NCI-H774 (cell line): ENCODE measurements at places on chromosomes 1 and 21.

DNA sequence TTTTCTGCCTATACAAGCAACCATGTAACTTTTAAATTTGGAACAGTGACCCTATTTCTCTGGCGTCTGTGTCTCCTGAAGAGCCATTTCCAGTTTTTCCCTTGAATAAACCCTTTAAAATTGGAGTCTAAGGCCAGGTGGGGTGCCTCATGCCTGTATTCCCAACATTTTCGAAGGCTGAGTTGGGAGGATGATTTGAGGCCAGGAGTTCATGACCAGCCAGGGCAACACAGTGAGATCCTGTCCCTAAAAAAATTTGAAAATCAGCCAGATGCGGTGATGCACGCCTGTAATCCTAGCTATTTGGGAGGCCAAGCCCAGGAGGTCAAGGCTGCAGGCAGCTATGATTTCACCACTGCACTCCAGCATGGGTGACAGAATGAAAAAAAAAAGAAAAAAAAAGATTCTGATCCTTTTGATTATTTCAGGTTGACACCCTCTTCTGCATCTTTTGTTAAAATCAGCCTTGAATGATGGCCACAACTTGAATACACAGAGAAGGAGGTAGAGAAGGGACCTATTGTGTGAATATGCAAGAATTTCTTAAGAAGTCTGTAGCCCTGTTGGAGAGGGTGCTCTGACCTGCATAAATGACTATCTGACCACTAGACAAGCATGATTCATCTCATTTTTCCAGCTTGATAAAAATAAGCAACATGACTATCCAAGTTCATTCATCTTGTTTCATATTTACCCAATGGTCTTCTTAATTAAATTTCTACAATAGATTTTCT is 40.2 kb upstream of the PARP1 start:
- DNase-seq, result no peak

GRCh38 chr1:209542585-209542984 is 40.9 kb upstream of the CAMK1G start:
- no peak for DNase-seq

DNA sequence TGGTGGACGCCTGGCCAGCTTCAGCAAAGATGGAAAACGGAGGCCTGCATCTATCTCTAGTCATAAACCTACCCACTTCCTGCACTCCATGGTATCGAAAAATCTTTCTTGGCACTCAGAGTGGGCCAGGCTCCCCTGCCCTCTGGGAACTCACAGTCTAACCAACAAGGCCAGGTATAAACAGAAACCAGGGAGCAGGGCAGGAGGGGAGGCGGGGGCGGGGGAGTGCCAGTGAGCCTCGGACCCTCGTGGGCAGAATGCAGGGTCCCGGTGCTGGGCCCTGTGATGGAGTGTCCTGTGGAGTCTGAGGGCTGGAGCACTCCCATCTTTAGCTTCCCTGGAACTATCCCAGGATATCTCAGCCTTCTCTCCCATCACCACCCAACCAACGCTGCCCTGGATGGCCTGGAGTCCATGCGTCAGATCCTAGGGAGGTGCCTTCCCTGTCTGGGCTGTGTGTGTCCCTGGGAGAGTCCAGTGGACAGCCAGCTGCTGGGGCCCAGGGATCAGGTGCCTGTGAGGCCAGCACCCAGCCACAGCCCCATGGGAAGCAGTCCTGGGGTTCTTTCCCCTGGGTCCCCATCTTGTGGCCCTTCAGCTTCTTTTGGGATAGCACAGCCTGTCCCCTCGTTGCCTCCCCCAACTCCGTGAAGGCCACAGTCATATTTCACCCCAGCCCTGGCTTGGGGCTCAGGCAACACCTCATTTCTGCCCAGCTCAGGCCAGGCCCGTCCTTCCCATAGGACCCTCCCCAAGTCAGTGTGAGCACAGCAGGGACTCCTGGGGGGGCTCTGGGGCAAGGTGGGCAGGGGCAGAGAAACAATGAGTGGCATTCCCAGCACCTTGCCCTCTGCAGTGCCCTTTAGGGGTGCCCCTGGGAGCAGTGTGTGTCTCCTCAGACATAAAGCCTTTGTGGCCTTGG is 1.1 kb upstream of the EPS8L3 start:
- DNase-seq, result no peak

- DNase-seq, result no peak
These were observed 10.9 kb downstream of the IRF2BP2 start for GRCh38 chr1:234598974-234599616.

- no peak for DNase-seq
These were observed 61.6 kb downstream of the DHRS3 start for GRCh38 chr1:12556368-12556930.

- no peak for DNase-seq
These were observed 17.4 kb upstream of the KCNAB2 start for GRCh38 chr1:6028042-6028850.

DNA sequence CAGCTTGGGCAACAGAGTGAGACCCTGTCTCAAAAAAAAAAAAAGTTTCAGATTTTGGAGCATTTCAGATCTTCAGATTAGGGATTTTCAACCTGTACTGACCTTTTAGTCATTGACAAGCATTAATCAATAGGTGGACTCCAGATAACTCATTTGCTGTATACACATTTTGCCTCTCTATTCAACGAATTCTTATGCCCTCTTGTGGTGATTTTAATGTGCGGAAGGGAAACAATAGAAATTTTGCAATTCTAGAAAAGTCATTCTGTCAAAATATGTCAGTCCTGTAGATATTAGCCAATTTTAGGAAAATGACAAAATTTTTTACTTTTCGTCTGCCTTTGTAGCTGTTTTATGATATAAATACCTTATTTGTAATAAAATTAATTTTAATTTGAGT is 11.6 kb upstream of the OR2G2 start:
- DNase-seq, result peak; percentile 32

DNA sequence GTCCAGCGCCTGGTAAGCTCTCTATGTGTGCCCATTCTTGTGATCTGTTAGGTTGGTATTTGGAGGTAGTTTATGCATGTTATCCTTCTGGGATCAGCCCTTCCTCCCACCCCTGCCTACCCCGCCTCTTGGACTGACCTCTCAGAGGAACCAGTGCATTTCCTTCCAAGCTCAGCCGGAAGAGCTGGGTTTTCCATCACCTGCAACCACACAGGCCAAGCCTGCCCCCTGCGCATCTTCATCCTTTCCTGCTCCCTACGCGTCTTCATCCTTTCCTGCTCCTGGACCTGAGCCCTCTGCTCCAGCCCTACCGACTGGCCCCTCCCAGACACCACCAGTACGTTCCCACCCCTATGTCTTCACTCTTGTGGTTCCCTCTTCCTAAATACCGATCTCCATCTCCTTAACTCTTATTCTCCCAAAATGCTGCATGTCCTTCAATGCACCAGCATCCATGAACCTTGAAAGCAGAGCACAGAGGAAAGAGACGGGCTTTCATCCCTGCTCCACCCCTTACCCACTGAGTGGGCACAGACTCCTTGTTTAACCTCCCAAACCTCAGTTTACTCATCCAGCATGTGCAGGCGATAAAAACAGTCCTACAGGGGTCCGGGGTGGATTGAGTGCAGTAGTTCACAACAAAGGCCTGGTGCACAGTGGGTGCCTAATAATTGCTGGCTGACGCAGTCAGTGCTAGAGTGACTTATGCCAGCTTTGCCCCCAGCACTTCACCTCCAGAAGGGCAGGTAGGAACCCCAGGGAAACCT is 526.3 kb downstream of the MATN1 start:
- no peak for DNase-seq

- DNase-seq, result no peak
These were observed 1.4 kb downstream of the ATP5PO start for GRCh38 chr21:33914188-33914587.

DNA sequence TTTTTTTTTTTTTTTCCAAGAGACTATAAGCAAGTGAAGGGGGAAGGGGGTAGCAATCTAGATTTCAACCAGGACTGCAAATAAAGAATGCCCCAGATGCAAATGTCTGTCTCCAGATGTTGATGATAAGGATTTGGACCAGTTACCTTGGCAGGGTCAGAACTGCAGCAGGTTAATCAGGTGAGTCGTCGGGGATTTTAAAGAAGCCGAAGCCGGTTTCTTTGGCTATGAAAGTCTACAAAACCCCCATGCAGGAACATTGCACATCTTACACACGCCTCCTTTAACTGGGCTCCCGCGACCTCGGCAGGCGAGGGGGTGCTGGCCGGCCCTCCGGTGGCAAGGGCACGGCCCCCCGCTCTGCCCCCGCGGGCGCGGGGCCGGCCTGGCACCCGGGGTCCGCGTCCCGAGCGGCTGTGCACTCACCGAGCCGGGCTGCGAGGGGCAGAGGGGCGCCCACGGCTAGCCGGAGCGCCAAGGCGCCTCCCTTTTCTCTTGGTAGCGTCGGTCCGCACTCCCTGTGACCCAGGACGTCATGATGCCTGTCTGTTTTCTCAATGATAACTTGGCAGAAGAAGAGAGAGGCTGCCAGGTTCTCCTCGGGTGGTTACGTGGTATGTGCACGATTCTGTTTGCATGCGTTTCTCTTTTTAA is 366.3 kb upstream of the ESRRG start:
- peak; percentile 62 for DNase-seq

- no peak for DNase-seq
These were observed 243.1 kb downstream of the LTN1 start for GRCh38 chr21:28749536-28749935.

DNA sequence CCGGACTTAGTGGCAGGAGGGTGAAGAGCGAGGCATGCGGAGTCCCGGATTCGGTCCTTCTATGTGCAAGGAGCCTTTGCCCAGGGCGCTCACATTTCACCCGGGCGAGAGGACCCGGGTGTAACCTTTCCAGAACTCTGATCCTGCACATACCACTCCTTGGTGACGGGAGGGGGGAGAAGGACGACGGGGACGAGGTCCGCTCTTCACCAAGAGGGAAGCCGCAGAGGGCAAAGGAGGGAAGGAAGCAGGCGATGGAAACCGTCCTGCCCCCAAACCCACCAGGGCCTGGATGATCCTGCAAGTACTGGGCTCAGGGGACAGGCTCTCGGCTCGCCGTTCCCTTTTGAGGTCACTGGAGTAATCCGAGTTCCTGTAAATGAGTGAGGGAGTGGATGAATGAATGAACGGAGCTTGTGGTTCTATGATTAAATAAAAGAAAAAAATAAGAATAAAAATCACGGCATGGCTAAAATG is 993 bp downstream of the SYPL2 start:
- no peak for DNase-seq

DNA sequence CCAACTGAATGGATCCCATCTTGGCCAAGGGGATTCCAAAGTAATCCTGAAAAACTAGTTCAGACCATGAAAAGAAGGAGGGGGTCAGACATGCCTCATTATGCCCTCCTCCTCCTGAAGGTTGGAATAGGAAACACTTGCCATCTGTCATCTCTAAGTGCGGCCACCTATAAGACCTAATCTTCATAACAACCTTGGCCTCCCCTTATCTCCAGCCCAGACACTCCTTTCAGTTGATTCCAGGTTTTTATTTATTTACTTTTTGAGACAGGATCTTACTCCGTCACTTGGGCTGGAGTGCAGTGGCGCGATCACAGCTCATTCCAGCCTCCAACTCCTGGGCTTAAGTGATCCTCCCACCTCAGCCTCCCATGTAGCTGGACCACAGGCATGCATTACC is 19.7 kb downstream of the SNAP47 start:
- DNase-seq, result no peak

GRCh38 chr1:168035345-168035744 is 98.5 kb upstream of the MPC2 start:
- DNase-seq, result no peak

DNA sequence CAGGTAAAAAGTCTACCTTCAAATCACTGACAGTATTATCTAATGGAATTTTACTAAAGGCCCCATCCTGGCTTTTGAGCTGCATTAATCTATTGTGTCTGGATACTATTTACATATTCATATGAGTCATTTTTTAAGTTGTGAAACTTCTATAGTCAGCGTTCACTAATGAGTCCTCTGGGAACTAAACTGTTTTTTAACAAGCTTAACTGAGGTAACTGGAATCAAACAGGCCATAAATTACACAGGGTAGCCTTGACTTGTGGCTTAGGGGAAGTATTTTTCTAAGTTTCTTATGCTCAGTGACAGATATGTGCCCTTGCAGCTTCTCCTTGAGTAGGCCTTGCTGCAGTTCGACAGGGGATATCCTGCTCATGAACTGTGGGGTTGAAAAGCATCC is 68.8 kb downstream of the JMJD4 start:
- DNase-seq, result no peak

DNA sequence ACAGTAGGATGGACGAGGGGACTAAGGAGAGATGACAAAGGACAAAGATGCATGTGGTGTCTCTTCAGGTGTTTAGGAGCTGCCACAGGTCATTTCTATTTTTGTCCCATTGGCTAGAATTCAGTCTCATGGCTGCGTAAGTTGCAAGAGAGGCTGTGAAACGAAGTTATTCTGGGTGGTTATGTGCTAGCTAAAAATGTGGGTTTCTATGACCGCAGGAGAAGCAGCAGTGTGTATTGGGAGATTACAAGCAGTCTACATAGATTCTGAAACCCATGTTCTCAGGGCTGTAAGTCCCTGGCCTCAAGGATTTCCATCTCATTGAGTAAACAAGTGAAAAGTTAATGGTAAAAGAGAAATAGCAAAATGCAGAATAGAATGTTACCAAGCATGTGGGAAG is 110.7 kb downstream of the SPATA46 start:
- no peak for DNase-seq

DNA sequence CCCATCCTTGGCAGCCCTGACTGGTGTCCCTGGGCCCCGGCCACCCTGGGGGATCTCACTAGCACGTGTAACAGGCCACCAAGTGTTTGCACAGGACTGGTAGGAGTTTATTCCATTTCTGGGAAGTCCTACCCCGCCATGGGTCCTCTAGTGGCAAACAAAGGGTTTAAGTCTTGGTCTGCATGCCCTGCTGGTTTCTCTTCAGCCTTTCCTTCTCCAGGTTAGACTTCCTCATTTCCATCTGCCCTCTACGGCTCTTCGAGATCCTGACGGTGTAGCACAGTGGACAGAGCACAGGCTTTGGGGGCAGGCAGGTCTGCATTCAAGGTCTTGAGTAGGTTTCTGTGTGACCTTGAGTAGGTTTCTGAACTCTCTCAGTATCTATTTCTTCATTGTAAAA is 2.8 kb downstream of the AGTRAP start:
- DNase-seq, result no peak

DNA sequence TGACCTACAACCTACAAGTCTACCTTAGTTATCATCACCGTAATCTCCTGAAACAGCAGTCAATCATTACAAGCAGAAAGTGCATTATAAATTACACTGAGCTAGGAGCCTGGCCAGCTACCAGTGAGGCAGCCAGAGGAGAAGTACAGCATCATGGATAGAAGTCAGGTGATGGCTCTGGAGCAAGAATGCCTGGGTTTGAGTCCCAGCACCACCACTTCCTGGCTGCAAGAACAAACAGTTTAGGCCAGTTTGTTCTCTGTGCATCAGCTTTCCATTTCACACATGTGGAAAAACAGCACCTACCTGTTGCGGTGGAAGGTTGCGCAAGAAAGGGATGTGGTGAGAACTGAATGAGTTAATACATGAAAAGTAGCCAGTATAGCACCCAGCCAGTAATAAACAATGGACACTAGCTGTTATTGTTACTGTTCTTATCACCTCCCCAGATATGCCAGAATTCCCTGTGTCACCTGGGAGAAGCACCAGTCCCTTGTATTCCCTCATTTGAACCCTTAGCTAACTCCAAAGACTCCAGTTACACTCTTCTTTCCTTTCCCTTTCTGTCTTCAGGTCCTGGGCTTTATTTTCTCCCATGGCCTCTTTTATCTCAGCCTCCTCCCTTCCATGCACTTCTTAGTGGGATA is 9.0 kb downstream of the CREG1 start:
- no peak for DNase-seq
